ENCODE measurements at places on chromosomes 1 and 21. TPM values are rescaled to one million over a fixed set of nuclear protein-coding genes. Genes with fewer than 3 reads are reported as not detected.

The ORC1 gene
- total RNA-seq = 21.6 TPM

The BSND gene
- not detected for total RNA-seq

The TNNI3K gene
- not detected for total RNA-seq

The NR5A2 gene
- not detected for total RNA-seq

The TRPM2 gene
- 37.3 TPM for total RNA-seq

The CCDC181 gene
- not detected for total RNA-seq
